ENCODE measurements at places on chromosomes 13 and 19. TPM values are rescaled to one million over a fixed set of nuclear protein-coding genes. Genes with fewer than 3 reads are reported as not detected.

IGFL1 gene
- not detected for polyA plus RNA-seq

DIS3 gene
- polyA plus RNA-seq, result 12.3 TPM

TGDS gene
- 6.2 TPM for polyA plus RNA-seq

SPIB gene
- 0.05 TPM for polyA plus RNA-seq

CDC34 gene
- polyA plus RNA-seq, result 123 TPM

SOHLH2 gene
- 0.22 TPM for polyA plus RNA-seq

ZNF534 gene
- polyA plus RNA-seq, result 0.07 TPM

RYR1 gene
- 56.0 TPM for polyA plus RNA-seq

FGF21 gene
- not detected for polyA plus RNA-seq

URAD gene
- polyA plus RNA-seq, result not detected

ZNF296 gene
- 0.44 TPM for polyA plus RNA-seq

SELENOV gene
- polyA plus RNA-seq, result not detected

VSTM2B gene
- polyA plus RNA-seq, result not detected

FLT1 gene
- 11.2 TPM for polyA plus RNA-seq

KLK3 gene
- not detected for polyA plus RNA-seq

CGB8 gene
- polyA plus RNA-seq, result not detected

TRIP10 gene
- 104 TPM for polyA plus RNA-seq

TEX26 gene
- polyA plus RNA-seq, result not detected

HMGB1 gene
- polyA plus RNA-seq, result 332 TPM

PRTN3 gene
- 0.04 TPM for polyA plus RNA-seq

UQCRFS1 gene
- 108 TPM for polyA plus RNA-seq

NLRP12 gene
- 0.17 TPM for polyA plus RNA-seq

IL4I1 gene
- 0.46 TPM for polyA plus RNA-seq
